ENCODE measurements at places on chromosomes 5 and 9. TPM values are rescaled to one million over a fixed set of nuclear protein-coding genes. Genes with fewer than 3 reads are reported as not detected.

- DNase-seq: no peak
- H3K4me1 ChIP-seq: no peaks in the 10 kb centered on the region
- no peak overlapping the region for H3K4me3 ChIP-seq
- H3K36me3 ChIP-seq: no peaks in the 10 kb centered on the region
Observed at GRCh38 chr5:79694652-79695051, 5.0 kb downstream of the CMYA5 start.

SLCO4C1 gene
- 0.11 TPM for total RNA-seq

GRCh38 chr5:154309371-154309745 lies 118.8 kb downstream of the GALNT10 start:
- no peak overlapping the region for H3K4me3 ChIP-seq
- DNase-seq: no peak
- no peaks in the 10 kb centered on the region for H3K27me3 ChIP-seq
- no peaks in the 10 kb centered on the region for H3K36me3 ChIP-seq

- no peak overlapping the region for H3K4me3 ChIP-seq
- no peak for DNase-seq
- no peaks in the 10 kb centered on the region for H3K27me3 ChIP-seq
- no peak overlapping the region for H3K27ac ChIP-seq
- H3K4me1 ChIP-seq: no peaks in the 10 kb centered on the region
Observed at GRCh38 chr5:75373862-75374261, 36.8 kb downstream of the HMGCR start.

SLC6A18 gene
- not detected for total RNA-seq

ACSL6 gene
- 17.6 TPM for total RNA-seq

S1PR3 gene
- total RNA-seq: 0.31 TPM

DNA sequence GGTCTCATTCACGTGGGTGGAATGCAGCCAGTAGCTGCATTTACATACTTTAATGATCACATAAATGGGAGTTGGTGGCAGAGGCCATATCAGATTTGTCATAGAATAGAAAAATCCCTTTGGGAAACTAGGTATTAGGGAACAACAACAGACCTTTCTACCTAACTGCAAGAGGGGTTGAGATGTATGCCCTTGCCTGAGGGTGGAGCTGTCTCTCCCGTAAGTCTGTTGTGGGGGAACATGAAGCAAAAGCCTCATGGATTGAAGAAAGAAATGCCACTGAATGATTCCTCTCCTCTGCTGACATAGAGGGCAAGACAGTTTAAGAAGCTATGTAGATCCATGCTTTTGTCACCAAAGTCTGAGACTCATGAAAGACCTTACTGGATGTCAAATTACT lies 461.3 kb downstream of the SPOCK1 start:
- no peak overlapping the region for H3K4me3 ChIP-seq
- H3K36me3 ChIP-seq: no peaks in the 10 kb centered on the region
- no peak for DNase-seq
- H3K27ac ChIP-seq: no peak overlapping the region
- H3K4me1 ChIP-seq: no peaks in the 10 kb centered on the region
